ENCODE measurements at places on chromosomes 2 and 18. TPM values are rescaled to one million over a fixed set of nuclear protein-coding genes. Genes with fewer than 3 reads are reported as not detected.

The GALNT13 gene
- 0.19 TPM for total RNA-seq

The PID1 gene
- total RNA-seq = not detected

The ACMSD gene
- total RNA-seq = not detected

The NOSTRIN gene
- total RNA-seq = not detected

DNA sequence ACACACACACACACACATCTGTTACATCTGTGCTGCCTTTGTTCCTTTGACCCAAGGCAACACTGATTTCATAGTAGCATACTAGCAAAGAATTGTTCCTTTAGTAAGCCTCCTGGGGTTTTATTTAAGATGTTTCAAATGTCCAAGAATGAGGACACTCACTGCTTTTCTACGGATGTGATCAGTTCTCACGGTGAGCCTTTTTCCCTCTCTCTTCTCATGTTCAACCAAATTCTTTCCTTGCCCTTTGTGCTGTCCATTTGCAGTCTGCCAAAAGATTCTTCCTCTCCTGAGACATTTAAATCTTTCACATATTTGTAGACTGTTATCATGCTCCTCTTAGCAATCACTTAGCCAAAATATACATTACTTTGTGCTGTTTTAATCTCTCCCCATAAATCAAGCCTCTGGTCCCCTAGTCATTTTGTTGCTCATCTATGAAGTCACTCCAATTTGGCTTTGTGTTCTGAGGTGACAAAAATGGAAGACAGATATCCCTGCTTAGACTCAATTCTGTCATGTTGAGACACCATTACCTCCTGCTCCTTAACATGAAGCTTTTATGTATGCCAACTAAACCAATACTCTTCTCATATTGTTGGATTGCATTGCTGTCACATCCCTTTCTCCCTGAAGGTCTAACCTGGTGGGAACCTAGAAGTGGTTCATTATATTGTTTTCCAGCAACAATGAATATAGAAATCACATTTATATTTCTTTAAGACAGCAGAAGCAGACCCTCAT lies 1605.3 kb upstream of the ACVR2A start:
- H3K4me3 ChIP-seq = no peak overlapping the region
- no peak overlapping the region for H3K27ac ChIP-seq
- no peak for DNase-seq
- H3K36me3 ChIP-seq = no peaks in the 10 kb centered on the region
- no peaks in the 10 kb centered on the region for H3K4me1 ChIP-seq

DNA sequence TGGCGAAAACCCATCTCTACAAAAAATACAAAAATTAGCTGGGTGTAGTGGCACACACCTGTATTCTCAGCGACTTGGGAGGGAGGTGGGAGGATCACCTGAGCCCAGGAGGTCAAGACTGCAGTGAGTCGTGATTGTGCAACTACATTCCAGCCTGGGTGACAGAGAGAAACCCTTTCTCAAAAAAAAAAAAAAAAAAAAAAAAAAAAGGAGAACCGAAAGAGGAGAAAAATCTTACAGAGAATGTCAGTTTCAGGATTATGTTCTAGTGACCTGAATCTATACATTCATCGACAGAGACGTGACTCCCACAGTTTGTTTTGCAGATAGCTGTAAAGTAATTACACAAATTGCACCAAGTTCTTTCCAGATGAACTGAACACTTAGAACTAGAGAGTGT lies 187.8 kb downstream of the FTCDNL1 start:
- H3K4me3 ChIP-seq = no peak overlapping the region
- H3K4me1 ChIP-seq = no peaks in the 10 kb centered on the region
- peaks cover 15% of the 10 kb centered on the region for H3K27me3 ChIP-seq
- no peak for DNase-seq
- H3K36me3 ChIP-seq = no peaks in the 10 kb centered on the region

GRCh38 chr2:72793798-72794440 lies 31.9 kb downstream of the EXOC6B start:
- H3K36me3 ChIP-seq = no peaks in the 10 kb centered on the region
- H3K27ac ChIP-seq = no peak overlapping the region
- no peaks in the 10 kb centered on the region for H3K27me3 ChIP-seq
- no peak overlapping the region for H3K4me3 ChIP-seq

- H3K27ac ChIP-seq = no peak overlapping the region
- H3K27me3 ChIP-seq = no peaks in the 10 kb centered on the region
- peaks cover 8% of the 10 kb centered on the region for H3K36me3 ChIP-seq
- DNase-seq = no peak
- no peak overlapping the region for H3K4me3 ChIP-seq
Observed at GRCh38 chr2:8740136-8740535, 58.3 kb downstream of the ID2 start.

DNA sequence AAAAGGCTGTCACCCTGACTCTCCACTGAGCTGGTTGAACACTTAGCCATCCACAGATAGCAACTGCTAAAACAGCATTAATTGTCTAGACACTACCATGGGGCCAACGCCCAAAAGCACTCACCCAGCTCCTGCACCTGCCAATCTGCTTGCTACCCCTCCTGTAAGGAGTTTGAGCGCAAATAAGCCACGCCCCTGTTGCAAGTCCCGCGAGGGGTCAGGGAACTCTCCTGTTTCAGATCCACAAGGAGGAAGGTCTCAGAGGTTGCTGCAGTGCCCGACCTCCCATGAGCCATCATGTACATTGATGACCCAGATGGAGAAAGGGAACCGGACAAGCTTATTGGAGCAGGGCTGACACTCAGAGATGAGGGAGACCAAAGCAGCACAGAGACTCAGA lies 106.8 kb downstream of the ZNF516 start:
- no peaks in the 10 kb centered on the region for H3K36me3 ChIP-seq
- no peak overlapping the region for H3K4me3 ChIP-seq
- H3K27me3 ChIP-seq = peaks cover 23% of the 10 kb centered on the region
- no peak overlapping the region for H3K27ac ChIP-seq
- DNase-seq = no peak

Measured in activated CD4-positive, alpha-beta T cell treated with anti-CD3 and anti-CD28 coated beads, Interleukin-2, amount 10 ng/mL, durations not matched to agents 24 days and 14 days (primary cell).